ENCODE measurements at places on chromosomes 5 and 9.
A peak's percentile ranks its signal among the peaks of the same experiment; 100 is the strongest.

GRCh38 chr5:180105827-180106312 lies 34.3 kb upstream of the RNF130 start:
- DNase-seq, result no peak

DNA sequence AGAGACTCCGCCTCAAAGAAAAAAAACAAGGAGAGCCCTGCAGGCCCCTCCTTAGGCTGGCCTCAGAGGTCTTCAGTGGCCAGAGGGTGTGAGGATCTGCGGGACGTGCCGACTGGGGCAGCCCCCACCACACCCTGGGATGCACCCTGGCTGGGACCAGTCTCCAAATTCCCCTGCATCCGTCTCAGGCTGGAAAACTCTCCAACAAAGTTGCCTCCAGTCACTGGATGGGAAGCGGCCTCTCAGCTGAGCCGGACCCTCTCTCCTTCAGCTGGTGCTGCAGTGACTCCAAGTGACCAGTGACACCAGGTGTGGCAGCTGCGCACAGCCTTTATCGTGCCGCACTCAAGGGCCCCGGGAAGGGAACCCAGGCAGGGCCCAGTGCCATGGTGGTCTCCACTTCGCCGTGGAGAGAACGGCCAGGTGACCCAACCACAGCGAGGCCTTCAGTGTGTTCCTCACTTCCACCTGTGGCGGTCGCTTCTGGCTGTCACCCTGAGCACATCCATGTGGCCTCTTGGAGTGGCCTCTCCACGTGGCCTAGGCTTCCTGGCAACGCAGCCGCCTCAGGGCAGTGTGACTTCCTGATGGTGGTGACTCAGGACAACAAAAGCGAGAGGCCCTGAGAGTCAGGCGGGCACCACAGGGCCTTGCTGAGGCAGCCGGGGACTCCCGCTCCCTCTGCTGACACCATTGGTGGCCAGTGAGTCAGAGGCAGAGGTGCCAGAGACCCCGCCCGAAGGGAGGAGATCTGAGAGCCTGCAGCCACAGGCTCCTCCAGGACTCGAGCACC lies 19.3 kb upstream of the CAMSAP1 start:
- DNase-seq, result no peak

- no peak for DNase-seq
Measured at GRCh38 chr9:35001803-35002502, 12.4 kb downstream of the DNAJB5 start.

GRCh38 chr5:61232490-61233050 lies 70.3 kb upstream of the SMIM15 start:
- DNase-seq, result no peak

DNA sequence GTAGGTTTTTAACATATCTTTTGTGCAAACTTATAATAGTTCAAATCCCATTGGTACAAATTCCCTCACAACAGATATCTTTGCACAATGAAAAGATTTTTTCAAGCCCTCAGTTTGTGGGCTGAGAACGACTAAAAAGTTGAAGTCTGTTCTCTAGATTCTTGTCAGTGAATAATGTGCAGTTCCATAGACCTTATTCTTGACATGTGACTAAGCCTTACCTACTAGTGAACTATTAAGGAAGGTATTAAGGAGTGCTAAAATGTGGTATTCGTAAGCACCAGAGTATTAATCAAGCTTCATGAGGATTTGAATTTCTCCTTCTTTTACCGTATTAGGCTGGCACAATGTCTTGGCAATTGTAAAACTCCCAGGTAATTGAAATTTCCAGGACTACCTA lies 205.6 kb upstream of the DMRTA1 start:
- DNase-seq, result no peak

- no peak for DNase-seq
Measured at GRCh38 chr9:88075966-88076285, 62.3 kb downstream of the SPATA31C2 start.

DNA sequence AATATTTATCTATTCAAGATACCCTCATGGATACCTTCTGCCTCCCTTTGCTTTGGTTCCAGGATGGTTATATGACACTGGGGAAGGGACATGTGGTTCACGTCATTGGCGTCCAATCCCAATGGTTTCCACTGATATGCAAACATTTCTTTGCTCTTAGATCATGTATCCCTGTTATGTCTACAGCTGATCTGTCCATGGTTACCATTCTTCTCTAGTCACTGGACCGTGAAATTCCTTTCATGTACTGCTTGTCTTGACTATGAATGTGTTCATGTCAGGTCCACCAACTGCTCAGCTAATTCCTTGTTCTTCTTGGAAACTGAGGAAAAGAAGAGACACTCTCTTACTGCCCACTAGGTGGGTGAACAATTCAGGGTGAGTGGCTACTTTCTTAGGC lies 391.1 kb upstream of the ZNF608 start:
- no peak for DNase-seq

GRCh38 chr5:96871027-96871399 lies 5.3 kb upstream of the ERAP2 start:
- no peak for DNase-seq

GRCh38 chr9:133360400-133361393 lies 4.3 kb downstream of the SURF2 start:
- no peak for DNase-seq

DNA sequence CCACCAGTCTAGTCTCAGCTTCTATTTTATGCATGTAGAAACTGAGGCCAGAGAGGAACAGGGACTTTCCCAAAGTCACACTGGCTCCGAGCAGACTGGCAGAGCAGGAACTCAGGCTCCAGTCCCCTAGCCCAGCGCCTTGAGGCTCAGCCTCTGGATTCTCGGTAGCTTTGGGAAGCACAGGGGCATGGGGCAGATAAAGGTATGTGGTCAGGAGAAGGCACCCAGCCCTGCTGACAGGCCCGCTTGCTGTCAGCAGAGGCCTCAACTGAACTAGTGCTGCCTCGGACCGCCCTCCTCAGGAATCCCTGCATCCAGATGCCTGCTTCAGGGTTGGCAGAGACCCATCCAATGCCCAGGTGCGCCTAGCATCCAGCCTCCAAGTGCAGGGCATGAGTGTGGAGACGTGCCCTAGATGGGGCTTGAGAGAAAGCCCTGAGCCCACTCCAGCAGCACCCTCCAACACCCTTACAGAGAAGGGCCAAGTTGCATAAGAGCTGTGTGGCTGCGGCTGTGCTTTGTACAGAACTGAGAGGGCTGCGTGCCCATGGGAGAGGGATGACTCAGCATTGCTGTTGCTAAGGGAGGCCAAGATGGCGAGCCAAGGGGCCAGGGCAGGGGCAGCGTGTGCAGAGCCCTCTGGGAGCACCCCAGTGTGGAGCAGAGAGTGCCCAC lies 168.6 kb downstream of the MACROH2A1 start:
- DNase-seq, result no peak

- peak; percentile 21 for DNase-seq
Measured at GRCh38 chr5:19891658-19892057, 96.3 kb downstream of the CDH18 start.

DNA sequence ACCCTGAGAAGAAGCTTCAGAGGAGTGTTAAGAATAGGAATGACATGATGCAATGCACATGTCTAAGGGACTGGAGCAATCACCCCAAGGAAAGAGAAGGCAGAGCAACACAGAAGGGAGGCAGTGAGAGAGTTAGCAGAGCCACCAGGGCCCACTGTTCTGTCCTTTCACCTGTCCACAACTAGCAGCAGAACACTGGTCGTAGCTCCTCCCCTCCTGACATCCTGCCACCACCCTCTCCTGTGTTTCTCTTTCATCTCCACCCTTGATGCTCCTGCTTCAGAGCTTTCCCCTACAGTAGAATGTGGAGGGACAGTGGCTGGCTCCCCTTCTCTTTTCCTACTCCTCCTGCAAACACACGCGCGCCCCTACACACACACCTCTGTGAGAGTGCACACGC lies 483.4 kb upstream of the KIF2A start:
- DNase-seq, result no peak

GRCh38 chr9:6687180-6687579 lies 41.7 kb upstream of the GLDC start:
- no peak for DNase-seq

GRCh38 chr9:135862809-135863208 lies 44.5 kb downstream of the CAMSAP1 start:
- DNase-seq, result no peak

DNA sequence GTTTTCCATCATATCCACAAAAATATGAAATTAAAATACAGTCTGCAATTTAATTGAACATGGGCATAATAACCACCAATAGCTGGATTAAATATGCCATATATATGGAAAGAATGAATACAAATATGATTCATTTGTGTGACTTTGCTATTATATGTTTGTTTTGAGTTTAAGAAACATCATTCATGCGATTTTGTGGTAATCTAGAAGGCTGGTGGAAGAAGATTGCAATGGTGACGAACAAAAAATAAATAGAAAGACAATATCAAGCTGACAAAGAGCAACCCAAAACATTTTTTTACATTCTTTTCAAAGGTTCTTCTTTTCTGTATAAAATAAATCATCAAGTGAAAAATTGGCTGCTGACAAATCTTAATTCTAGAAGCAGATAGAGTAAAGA lies 610.0 kb downstream of the MAT2B start:
- no peak for DNase-seq

DNA sequence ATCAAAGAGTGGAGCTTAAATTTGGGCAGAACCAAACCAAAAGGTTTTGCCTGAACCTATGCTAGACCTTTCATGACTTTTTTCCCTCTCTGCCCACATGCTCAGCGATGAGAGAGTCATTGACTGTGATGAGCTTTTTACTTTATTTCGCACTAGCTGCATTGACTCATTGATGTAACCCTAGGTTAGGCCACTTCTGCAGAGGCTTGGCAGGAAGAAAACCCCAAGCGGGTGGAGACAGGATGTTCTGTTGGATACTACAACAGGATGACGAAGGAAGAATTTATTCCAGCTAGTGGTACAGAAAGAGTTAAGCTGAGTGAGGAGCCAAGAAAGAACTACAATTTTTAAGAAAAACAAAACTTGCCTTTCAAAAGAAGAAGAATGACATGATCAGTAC lies 18.4 kb downstream of the AGXT2 start:
- DNase-seq, result no peak

- no peak for DNase-seq
Measured at GRCh38 chr5:139903795-139904565, 108.4 kb downstream of the PSD2 start.

DNA sequence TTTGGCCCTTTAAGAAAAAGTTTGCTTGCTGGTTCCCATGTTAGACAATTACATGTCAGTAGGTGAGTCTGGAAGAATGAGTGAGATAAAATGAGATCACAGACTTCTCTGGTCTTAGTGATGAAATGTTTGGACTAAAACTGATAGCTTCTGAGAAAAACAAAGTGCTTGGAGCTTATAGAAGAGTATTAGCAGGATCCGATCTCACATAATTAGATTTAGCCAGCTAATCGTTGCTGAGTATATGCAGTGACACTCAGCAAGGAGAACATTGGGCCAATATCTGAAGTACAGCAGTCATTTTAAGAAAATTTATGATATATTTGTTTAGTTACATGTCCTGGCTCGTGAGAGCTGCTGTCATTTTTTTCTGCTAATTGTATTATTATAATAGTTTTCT lies 135.8 kb downstream of the SNCAIP start:
- no peak for DNase-seq

DNA sequence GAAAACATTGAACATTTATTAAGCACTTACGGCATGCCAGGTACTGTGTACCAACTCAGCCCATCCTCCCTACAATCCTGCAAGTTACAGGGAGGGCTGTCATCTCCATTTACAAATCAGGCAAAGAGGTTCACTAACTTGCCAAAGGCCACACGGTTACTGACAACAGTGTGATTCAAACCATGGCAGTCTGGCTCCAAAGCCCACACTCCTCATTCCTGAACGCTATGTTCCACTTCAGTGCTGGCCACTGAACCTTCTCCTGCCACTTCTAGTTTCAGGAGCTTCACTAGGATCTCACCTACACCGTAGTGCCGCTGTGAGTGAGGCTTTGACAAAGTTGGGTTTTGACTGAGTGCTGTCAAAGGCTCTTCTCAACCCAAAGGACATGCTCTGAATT lies 7.2 kb upstream of the LIFR start:
- no peak for DNase-seq

- DNase-seq, result no peak
Measured at GRCh38 chr9:36078051-36078450, 41.3 kb downstream of the RECK start.

DNA sequence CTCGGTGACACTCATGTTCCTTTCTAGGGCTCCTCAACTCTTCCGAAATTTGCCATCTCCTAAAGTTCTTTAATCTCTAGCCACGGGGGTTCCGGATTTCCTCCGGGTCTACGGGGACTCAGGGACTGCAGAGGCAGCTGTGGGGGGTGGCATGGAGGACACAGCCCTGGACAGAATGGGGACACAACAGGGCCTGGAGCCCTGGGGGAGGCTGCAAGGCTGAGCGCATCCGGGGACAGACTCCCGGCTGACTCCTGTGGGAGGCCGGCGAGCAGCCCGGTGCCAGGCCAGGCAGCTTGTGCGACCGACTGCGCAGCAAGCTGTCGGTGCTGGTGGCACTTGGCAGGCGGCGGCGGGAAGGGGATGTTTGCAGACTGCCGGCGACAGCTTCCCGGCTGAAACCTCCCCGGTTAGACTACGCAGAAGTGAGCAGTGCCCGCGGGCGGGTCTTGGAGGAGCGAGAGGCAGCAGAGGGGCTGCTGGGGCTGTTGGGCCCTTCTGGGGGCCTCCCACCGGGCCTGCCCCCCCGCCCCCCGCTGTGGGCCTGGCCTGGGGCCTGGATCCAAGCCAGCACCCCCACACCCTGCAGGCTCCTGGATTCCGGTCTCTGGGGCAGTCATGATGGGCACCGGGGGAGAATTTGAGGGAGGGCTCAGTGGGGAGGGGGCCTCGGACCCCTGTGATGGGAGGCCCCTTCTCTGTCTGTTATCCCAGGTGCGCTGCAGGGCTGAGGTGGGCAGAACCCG lies 28.7 kb upstream of the UBAC1 start:
- no peak for DNase-seq

GRCh38 chr5:108983461-108984092 lies 235.9 kb downstream of the FER start:
- DNase-seq, result peak; percentile 10
